ENCODE measurements at places on chromosomes 16 and 17.

GRCh38 chr16:80743273-80743672 lies 61.1 kb downstream of the CDYL2 start:
- DNase-seq: no peak

GRCh38 chr17:15507001-15507400 lies 39.6 kb upstream of the CDRT4 start:
- DNase-seq: no peak

- DNase-seq: peak; percentile 27
Observed at GRCh38 chr16:13957197-13958078, 37.5 kb downstream of the ERCC4 start.

DNA sequence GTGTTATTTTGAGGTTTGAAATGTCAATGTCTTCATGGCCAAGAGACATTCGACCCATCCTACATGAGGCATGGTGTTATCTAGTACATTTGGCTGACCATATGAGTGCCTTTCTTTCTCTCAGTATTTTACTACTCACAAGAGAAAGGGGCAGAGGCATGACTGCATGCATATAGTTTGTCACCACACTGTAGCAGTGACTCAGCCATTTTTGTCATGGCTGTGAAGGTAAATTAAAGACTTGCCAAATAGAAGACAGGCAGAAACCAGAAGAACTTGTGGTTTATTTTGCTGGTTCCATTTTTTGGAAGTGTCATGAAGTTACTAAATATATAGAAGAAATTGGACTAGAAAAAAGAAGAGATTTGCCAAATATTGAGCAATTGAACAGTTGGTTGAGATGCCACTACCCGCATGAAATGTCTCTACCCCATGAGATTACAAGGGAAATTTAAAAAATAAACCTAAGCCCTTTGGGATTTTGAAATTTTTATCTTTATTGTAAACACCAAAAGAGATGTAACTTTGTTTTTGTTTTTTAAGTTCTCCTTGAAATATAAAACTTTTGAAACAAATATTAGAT lies 170.3 kb downstream of the CHD9 start:
- no peak for DNase-seq

GRCh38 chr16:881219-882097 lies 80.9 kb upstream of the GNG13 start:
- no peak for DNase-seq

DNA sequence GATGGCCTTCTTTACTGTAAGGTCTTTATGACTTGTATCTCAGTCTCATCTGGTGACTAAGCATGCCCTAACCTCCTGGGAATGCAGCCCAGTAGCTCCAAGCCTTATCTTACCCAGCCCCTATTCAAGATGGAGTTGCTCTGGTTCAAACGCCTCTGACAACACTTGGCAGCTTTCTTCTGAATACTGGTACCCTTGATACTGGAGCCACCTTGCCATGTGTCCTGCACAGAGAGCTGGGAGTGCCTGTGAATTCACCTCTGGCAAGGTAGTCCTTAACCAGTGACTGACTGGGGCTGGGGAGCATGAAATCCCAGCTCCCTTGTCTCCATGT lies 17.2 kb downstream of the NUDT7 start:
- no peak for DNase-seq

DNA sequence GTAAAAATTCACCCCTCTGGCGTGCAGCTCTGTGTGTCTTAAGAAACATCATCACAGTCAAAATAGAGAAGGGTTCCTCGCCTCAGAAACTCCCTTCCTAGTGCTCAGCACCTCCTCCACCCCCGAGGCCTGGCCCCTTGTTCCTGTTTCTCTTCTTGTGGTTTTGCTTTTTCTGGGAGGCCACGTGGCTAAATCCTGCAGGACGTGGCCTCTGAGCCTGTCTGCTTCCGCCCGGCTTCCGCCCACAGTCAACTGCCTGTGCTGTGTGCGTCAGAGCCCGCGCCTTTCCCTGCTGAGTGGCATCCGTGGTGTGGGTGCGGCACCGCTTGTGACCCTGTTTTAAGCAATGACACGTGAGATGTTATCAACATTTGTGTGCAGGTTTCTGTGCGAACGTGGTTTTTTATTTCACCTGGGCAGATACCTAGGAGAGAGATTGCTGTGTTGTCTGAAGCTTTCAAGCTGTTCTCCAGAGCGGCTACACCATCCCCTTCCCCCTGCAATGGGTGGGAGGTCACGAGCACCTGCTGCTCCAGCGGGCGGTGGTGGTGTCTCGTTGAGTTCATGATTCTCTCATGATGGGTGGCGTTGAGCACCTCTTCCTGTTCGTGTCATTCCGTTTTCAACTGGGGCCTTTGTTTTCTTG lies 21.7 kb downstream of the ACSF3 start:
- DNase-seq: peak; percentile 42

- no peak for DNase-seq
Observed at GRCh38 chr17:33966410-33967059, 288.6 kb upstream of the CCL2 start.

GRCh38 chr16:4797805-4798252 lies 2.7 kb downstream of the SMIM22 start:
- no peak for DNase-seq

DNA sequence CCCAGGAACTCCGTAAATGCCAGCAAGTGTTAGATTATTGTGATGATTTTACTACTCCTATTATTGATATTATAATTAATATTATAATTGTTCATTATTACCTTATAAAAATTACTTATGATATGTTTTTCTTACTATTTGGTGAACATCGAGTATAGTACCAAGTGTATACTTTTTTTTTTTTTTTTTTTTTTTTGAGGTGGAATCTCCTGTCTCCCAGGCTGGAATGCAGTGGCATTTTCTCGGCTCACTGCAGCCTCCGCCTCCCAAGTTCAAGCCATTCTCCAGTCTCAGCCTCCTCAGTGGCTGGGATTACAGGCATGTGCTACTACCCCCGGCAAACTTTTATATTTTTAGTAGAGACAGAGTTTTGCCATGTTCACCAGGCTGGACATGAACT lies 347.0 kb downstream of the WWOX start:
- no peak for DNase-seq

All from midbrain (tissue), 1 donor.